ENCODE measurements at places on chromosomes 2 and 18.

GRCh38 chr2:48566592-48567310, 36.8 kb downstream of the STON1 start:
- DNase-seq: no peak

DNA sequence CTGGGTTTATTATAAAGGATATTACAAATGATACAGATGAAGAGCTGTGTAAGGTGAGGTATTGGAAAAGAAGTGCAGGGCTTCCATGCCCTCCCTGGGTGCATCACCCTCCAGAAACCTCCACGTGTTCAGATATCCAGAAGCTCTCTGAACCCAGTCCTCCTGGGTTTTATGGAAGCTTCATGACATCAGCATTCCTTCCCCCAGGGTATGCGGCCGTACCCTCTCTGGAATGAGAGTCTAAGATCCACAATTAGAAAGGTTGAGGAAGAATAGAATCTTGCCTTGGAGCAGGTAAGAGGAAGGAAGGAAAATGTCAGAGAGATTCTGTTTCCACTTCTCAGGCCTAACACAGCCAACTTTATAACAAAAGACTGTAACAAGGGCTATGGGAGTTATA, 208.2 kb upstream of the DCC start:
- DNase-seq: no peak

GRCh38 chr2:48176876-48177275, 270.6 kb upstream of the FBXO11 start:
- DNase-seq: no peak

GRCh38 chr2:152093464-152093863, 5.4 kb downstream of the CACNB4 start:
- DNase-seq: no peak

DNA sequence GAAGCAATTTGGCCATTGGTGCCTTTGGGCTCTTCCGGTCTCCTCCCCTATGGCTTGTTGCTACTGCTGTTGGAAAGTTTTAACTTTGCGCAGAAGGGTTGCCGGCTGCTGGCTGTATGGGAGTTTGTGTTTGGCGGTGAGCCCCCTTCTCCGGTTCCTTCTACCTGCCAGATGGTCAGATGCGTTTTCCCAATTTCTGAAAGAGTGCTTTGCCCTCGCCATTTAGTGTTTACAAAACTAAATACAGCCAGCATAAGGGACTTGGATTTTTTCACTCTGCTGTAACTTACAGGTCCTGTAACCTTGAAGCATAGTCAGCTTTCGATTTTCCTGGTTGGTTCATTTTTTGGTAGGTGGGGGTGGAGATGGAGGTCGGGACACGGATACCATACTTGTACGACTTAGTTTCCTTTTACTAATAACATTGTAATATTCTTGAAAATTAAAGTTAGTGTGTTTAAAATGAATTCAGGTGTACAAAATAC, 604 bp downstream of the COQ10B start:
- DNase-seq: no peak

DNA sequence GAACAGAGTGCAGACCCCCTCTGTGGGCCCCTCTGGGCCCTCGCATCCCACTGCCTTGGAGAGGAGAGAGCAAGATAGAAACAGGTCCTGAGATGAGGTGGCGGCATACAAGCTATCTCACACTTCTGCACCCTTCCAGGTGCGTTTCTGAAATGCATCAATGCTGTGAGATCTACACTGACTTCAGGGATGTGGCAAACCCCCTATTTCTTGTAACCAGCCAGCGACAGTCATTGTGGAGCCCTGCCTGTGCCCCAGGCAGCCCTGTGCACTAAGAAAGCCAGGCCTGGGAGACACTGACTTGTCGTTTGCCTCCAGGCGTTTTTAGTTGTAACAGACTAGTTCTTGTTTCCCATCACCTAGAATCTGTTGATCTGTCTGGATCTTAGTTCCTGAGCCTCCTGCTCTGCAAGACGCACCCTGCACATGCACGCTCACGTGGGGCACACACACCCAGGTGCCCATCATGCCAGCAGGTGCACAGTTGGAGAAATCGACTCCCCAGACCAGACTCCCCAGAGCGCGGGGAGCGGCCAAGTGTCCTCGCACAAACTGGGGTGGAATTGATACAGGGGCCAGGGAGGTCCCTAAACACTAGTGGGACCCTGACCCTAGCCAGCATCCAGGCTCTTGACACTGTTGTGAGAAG, 238.0 kb downstream of the FAM210A start:
- no peak for DNase-seq

- DNase-seq: no peak
These were observed 188.2 kb downstream of the BCL2 start for GRCh38 chr18:63131106-63131958.

DNA sequence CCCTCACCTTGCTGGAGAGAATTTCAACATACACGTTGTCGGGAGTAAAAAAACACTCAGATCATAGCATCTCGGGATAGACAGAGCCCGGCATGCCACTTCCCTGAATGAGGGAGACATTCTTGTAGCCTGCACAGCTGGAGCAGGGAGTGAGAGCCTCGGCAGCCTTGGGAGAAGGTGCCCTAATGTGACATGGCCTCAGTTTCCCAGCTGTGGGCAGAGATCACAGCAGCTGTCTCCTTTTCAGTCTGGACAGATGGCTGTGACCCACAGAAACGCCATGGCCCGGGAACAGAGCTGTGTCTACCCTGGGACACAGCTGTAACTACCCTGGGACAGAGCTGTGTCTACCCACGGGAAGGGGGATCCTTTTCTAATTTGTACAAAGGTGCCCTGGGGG, 55.9 kb downstream of the HS1BP3 start:
- DNase-seq: no peak

- DNase-seq: no peak
These were observed 34.0 kb upstream of the GPR55 start for GRCh38 chr2:230958820-230959756.

DNA sequence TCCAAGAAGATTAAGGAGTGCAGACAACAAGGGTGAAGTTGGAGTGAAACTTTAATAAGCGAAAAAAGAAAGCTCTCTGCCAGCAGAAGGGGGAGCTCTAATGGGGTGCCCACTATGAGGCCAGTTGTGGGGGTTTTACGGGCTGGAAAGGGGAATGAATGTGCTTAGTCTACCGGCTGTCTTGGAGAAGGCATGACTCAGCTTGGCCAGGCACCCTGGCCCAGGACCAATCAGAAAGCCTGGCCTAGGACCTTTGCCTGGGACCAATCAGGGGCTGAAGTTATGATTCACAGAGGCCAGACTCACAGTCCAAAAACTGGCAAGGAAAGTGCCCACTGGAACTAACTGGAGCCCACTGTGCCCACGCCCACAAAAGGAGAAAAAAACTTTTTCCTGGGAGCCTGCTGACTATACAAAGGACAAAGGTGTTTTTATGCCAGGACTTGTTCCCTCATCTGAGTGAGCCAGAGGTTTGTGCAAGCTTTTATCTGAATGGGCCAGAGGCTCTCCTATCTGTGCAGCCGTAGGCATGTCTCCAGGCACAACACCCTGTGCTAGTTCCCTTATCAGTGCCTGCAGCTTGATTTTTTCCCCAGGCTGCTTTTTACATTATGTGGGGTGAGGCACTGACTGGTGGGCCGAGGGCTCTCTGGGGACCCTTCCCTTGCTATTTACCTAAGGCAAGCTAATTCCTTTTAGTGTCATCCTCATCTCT, 18.6 kb downstream of the CMPK2 start:
- DNase-seq: no peak

GRCh38 chr2:71898375-71898774, 249.3 kb downstream of the CYP26B1 start:
- DNase-seq: no peak

GRCh38 chr2:137897082-137897481, 67.2 kb upstream of the HNMT start:
- DNase-seq: no peak

GRCh38 chr2:238703436-238703835, 144.4 kb upstream of the TWIST2 start:
- DNase-seq: no peak

GRCh38 chr2:216066230-216066629, 15.4 kb downstream of the PECR start:
- no peak for DNase-seq

- DNase-seq: no peak
These were observed 78.4 kb downstream of the TGFA start for GRCh38 chr2:70475266-70475665.

GRCh38 chr2:142220901-142221300, 90.1 kb upstream of the LRP1B start:
- DNase-seq: no peak

GRCh38 chr2:235200216-235200615, 248.4 kb downstream of the SH3BP4 start:
- DNase-seq: no peak

- DNase-seq: no peak
These were observed 567 bp downstream of the PCYOX1 start for GRCh38 chr2:70258532-70258875.

- DNase-seq: no peak
These were observed 346.3 kb downstream of the CELF4 start for GRCh38 chr18:37219257-37219656.

- DNase-seq: no peak
These were observed 1241.9 kb downstream of the DPP10 start for GRCh38 chr2:115684345-115684744.

DNA sequence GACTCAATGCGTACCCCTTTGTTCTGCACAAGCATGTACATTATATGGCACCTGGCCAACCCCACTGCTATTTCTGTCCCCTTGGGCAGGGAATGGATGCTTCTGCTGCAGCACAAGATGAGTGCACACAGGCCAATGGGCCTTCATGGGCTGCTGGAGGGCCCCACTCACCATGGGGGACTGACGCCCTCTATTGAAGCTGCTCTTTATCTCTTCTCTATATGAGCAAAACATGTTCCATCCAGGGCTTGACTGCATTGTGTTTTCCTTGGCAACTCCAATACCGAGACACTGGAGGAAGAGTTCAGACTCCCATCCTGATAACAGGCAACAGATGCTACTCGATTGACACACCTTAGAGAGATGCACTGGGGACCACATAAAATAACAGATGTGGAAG, 251.6 kb upstream of the NCKAP5 start:
- DNase-seq: no peak

DNA sequence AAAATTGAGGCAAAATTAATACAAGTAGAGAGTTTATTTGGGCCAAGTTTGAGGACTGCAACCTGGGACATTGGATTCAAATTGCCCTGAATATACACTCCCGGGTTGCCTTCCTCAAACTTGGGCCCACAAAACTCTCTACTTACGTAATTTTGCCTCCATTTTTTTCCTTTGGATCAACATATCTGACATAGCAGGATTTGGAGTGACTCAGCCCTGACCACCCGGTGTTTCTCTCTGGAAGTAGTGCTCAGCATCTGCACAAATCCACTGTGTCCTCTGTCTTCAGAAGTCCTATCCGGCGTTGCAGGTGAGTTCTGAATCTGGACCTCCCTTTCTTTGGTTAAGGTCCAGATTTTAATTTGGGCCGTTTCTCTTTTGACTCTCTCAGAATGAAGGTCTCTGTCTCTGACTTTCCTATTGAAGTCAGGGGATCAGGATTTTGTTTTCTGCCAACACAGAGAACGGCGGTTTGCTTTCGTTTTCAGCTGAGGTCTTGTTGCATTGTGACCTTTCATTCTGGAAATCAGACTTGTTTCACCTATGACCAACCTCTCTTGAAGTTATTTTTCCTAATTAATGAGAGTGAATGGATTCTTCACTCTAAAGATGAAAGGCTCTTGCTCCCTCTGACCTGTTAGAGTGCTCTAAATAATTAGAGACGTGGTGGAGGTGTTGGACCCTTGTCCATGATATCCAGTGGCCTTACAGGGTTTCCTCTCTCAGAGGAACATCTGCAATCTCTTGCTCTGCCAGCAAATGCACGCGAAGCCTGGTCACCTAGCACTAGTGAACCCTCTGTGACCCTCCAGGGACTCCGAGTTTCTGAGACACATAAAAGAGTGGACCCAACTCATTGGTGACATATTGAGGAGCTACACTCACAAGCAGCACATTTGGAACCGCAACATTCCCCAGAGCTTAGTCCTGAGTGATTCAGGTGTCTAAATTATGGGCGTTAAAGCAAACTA, 13.6 kb downstream of the TCF23 start:
- no peak for DNase-seq

DNA sequence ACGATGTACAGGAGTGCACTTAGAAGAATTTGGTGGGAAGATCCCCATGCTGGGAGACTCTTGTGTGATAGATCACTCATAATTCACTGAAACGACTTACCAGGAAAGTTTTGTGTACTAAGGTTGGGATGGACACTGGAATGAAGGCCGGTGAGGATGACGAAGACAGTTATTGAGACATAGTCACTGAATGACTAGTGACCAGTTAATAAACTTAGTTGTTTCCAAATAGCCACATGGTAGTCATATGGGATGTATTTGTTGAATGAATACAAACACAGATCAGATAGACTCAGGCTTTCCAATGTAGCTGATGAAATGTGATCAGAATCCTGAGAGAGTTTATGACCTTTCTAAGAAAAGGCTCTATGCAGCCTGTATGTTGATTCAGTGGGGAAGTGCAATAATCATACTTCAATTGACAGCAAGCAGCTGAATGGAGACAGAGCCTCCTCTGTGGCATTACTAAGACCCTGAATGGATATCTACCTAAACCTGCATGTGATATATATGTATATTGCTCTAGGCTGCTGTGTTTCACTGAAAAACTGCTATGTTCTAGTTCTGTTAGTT, 20.4 kb downstream of the GDF7 start:
- no peak for DNase-seq

GRCh38 chr2:147910990-147911473, 66.2 kb downstream of the ACVR2A start:
- no peak for DNase-seq

DNA sequence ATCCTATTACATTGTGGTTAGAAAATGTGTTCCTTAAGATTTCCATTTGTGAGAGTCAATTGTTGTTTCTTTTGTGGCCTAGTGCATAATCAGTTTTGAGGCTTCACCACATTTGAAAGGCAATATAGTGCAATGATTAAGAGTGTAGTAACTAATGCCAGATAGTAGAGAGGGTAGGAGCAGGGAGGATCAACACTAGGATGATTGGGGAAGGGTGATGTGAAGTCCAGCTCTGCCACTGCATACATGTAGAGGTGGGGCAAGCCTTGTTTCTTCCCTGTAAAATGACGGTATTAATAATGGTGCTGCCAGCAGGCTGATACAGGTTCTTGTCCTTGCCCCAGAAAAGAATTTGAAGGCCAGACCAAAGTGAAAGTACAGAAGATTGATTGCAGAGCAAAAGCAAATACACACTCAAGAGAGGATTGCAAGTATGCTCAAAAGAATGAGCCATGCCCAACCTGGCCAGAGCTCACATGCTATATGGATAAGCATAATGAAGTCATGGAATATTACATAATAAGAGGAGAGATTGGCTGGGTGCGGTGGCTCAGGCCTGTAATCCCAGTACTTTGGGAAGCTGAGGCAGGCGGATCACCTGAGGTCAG, 8.0 kb downstream of the SP100 start:
- no peak for DNase-seq

GRCh38 chr18:11283479-11284161, 134.3 kb upstream of the PIEZO2 start:
- no peak for DNase-seq

DNA sequence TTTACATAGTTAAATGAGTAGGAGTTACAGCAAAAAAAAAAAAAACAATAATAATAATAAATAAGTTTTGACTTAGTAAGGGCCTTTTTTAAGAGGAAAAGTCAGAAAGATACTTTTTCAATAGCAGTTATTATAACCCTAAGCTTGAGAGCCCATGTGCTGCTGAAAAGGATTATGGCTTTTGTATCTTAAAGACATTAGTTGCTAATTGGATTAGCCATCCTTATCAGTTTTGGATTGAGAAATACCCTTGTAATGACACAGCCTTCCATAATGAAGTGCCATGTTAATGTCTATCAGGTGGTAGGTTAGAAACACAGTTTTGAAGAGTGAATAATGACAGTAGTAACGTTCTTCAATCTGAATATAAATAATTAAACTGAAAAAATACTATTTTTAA, 554.0 kb downstream of the RIT2 start:
- DNase-seq: no peak

- DNase-seq: no peak
These were observed 136.4 kb downstream of the FAM210A start for GRCh38 chr18:13589943-13590342.

All from stimulated activated CD8-positive, alpha-beta memory T cell treated with anti-CD3 and anti-CD28 coated beads, Interleukin-4, amount 100 ng/mL, for 1 hour (primary cell).